ENCODE measurements at places on chromosomes 6 and 20.

DNA sequence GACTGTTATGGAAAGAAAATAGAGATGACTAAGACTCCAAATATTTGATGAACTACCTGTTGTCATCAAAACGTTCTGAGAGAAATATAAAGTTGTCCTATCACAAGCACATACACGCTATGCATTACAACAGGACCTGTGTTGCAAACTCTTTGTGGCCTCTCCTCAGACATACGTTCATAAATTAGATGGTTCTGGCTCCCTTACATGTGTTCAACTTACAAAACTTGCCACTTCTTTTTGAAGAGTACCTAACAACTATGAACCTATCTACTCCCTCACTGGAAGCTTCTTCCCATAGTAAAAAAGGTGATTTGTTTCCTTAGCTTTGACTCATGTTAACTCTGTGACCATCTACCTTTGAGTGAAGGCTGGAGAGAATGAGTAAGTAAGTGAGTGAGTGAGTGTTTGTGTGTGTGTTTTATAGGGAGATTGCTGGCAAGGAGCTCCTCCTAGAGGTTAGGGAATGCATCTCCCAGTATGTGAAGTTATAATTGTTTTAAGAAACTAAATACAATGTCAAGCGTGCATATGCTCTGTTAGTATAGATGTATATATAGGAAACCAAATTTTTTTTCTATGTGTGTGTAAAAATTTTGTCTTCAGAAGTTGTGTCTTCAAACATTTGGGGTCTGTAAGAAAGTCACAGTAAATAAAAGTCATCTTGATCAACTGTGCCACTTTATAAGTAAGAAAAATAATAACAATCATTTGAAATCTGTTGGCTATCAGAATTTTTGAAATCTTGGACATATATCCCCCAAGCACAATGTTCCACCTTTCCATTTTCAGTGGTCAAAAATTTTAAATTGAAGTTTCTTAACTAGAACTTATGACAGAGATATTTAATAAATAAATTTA lies 1211.1 kb upstream of the GJE1 start:
- DNase-seq = peak; percentile 14

GRCh38 chr6:149224399-149224798 lies 93.1 kb upstream of the TAB2 start:
- DNase-seq = no peak

- DNase-seq = peak; percentile 23
These were observed 278.5 kb upstream of the MAN1A1 start for GRCh38 chr6:119627908-119628669.

DNA sequence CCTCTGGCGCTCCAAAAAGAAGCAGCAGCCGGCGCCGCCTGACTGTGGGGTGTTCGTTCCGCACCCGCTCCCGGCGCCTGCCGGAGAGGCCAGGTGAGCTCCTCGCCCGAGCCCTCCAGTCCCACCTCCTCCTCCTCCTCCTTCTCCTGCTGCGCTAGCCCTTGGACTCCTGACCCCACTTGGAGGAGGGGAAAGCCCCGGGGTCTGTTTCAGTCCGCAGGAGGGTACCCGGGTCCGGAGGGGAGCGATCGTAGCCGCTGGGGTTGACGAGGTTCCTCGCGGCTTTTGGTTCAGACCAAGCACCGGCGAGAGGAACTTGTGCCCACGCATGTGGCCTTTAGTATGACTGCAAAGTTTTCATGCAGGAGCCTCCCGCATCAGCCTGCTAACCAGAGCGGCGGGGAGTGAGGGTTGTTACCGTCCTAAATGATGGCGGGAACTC lies 493 bp downstream of the CRYBG1 start:
- DNase-seq = peak; percentile 53

DNA sequence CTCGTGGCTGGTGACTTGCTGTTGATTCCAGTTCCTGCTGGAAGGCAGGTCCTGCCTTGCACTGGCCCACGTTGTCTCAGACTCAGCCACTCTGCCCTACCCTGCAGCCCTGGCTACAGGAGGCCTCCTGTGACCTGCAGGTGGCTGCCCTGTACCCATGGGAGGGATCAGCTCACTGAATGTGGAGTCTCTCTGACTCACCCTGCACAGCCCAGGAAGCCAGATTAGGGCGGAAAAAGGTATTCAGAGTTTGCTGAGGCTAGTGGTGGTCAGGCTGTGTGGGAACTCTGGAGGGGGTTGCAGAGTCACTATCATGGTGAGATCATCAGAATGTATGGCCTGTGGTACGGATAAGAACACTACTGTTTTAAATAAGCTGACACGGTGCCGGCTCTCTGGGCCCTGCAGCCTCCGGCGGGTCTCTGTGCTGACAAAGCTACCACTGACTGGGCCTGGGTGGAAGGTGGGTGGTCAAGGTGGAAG lies 24.7 kb upstream of the PYGB start:
- peak; percentile 93 for DNase-seq

- DNase-seq = no peak
These were observed 27.8 kb upstream of the LGSN start for GRCh38 chr6:63347599-63347998.

DNA sequence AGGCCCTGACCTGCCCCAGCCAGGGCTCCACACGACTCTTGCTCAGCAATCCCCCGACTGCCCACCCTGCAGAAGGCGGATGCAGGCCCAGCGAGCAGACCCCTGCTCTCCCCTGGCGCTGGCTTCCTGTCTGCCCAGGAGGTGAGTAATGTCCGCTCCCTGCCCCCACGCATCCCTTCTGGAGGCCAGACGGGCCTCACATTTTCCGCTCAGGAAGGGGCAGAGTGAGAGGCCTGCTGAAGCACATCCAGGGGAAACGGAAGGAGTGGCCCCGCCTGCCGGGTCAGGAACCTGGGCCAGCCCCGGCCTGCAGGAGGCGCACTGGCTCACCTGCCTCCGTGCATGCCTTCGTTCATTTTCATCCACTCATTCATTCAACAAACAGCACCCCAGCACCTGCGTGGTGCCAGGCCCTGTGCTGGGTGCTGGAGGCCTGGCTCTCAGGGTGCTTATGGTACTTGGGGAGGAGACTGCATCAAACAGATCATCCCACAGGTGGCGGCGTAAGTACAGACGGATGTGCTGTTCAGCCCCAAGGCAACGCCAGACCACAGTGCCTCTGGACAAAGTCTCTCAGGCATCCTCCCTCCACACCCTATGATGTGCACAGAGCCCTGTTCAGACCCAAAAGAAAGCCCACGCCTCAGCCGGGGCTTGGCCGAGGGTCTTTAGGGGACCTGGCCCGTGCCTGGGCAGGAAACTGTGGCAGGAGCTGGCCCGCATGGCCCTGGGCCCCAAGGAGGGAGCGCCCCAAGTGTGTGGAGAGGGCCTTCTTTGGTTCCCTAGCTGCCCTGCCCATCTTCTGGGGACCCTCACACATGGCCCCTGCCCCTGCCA lies 112.1 kb downstream of the ASXL1 start:
- DNase-seq = peak; percentile 87

DNA sequence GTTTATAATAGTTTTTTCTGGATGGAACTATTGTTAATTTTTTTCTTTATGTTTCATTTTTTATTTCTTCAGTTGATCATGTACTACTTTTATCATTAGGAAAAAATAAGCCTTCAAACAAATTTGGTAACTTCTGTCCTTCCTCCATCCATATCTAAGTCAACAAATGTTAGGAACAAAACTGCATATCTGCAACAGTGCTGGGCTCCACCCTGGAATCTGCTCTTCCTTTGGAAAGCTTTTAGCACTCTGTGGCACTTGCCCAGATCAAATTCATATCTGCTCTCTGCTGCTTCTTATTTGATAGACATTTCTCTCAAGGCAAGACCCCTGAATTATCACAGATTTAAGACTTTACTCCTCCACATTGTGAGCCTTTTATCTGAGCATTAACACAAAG lies 24.3 kb upstream of the GPR63 start:
- no peak for DNase-seq

- peak; percentile 83 for DNase-seq
These were observed 593 bp upstream of the GSTA3 start for GRCh38 chr6:52910091-52910490.

DNA sequence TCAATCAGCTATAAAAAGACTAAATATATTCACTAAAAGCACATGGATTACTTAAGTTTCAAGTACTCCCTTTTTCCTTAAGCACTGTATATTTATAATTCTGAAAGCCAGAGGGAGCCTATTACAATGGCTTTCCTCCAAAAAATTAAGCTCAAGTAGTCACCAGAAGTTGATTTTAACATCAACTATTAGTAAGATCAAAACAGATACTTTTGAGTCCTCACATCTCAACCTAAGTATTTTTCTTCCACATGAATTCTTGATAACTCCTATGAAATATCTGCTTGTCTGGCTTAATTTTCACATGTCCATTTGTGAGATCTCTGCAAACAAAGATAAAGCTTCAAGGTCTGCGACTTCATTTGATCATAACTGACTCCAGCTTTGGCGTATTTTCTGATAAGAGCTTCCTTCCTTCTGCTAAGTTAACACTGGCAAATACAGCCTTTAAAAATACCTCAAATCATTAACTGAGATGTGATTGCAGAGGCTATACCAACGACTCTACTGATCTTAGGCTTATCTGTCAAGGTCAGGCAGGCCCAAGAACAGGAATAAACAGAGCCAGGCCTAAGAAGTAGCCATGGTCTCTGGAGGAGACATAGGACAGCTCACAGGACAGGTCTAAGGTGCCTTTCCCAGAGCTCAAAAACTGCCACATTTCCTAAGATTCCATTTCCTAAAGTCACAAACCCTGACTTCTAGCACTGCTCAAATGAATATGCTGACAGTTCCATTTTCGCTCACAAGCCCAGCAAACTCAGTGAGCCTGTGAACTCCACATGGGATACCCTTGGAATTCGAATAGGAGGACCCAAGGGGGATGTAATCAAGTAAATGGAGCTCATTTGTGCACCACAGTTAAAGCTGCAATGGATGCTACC lies 10.0 kb downstream of the SNX5 start:
- DNase-seq = no peak

GRCh38 chr20:35523298-35523888 lies 6.1 kb downstream of the C20orf173 start:
- DNase-seq = peak; percentile 50

- DNase-seq = no peak
These were observed 21.7 kb upstream of the IL17A start for GRCh38 chr6:52164319-52165094.

GRCh38 chr20:46174469-46175126 lies 56.5 kb downstream of the CD40 start:
- peak; percentile 85 for DNase-seq

DNA sequence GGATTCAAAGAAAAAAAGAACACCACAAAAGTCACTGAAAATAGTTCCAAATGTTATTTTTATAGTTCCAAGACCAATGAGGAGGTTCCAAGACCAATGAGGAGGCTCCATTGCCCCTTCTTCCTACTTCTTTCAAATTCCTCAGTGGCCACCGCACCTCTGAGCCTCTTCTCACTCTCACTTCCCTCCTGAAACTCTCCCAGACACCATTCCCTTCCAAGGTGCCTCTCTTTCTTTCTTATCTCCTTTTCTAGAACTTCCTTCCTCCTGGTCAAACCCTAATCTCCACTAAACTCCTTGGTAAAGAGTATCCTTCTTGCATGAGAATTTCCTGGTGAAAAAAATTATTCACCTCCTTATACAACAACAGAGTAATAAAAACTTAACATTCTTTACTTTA lies 20.4 kb upstream of the MCUR1 start:
- DNase-seq = no peak

GRCh38 chr6:144710207-144710606 lies 425.1 kb downstream of the UTRN start:
- DNase-seq = no peak

- DNase-seq = no peak
These were observed 110.6 kb upstream of the GLP1R start for GRCh38 chr6:38937839-38938613.

GRCh38 chr6:34370361-34370760 lies 22.1 kb downstream of the NUDT3 start:
- no peak for DNase-seq

- DNase-seq = no peak
These were observed 94.5 kb downstream of the BFSP1 start for GRCh38 chr20:17436664-17437063.

DNA sequence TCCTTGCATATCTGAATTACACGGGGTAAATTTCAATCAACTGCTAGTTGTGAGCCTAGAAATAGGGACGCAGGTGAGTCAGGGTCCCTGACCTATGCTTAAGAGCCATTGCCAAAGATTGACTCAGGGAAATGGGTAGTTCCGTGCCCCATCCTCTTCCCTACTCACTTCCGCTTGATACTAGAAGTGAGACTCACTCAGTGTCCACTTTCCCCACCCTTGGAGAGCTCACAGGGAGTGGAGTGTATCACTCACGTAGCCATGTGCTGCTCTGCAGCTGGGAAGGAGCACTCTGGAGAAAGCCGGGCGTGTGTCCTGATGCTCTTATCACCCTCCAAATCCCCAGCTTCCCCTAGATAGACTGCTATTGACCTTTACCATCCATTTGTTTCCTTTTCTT lies 543 bp upstream of the MUC22 start:
- DNase-seq = no peak

GRCh38 chr6:43368259-43369160 lies 937 bp downstream of the ZNF318 start:
- peak; percentile 72 for DNase-seq

GRCh38 chr20:33945391-33946081 lies 48.2 kb upstream of the RALY start:
- no peak for DNase-seq

DNA sequence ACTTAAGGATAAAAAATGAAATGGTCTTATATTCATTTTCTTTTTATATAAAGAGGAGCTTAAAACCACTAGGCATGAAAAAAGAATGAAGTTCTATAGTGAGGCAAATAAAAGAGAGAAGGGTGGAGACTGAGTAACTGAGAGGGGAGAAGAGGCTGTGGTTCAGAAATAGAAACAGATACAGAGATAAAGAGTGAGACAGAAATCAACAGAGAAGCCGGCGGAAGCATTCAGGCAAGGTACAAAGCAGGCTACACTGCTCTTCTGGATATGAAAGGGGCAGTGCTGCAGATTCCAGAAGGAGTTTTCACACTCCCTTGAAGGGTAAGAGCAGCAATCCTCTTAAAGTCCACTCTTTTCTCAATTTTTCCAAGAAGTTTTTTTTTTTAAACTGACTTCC lies 29.9 kb downstream of the NFATC2 start:
- DNase-seq = no peak

DNA sequence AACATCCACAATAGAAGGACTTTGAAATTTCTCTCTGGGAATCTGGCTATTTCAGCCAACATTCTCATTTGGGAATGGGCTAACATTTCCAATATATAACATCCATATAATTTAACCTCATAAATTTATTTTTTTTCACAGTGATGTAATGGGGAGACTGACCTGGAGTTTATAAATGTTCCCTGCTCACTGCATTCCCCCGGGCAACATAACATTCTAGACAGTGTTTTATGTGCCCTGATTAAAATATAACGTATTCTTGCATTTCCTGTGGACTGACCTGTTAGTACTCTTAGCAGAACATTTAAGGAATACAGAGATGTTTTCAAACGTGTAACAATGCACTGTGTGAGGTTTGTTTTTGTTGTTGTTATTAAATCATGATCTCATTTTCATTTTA lies 20.9 kb downstream of the TSHZ2 start:
- no peak for DNase-seq

GRCh38 chr20:33569802-33570391 lies 80.0 kb downstream of the CBFA2T2 start:
- peak; percentile 45 for DNase-seq

- DNase-seq = no peak
These were observed 65.1 kb upstream of the PLEKHG1 start for GRCh38 chr6:150534553-150534952.

GRCh38 chr6:113392551-113393055 lies 464.5 kb upstream of the MARCKS start:
- DNase-seq = no peak

- peak; percentile 68 for DNase-seq
These were observed 28.2 kb downstream of the SLC12A5 start for GRCh38 chr20:46056970-46057855.

- DNase-seq = peak; percentile 91
These were observed 24.0 kb downstream of the FGD2 start for GRCh38 chr6:37029249-37029971.

- DNase-seq = no peak
These were observed 33.4 kb downstream of the KCNS1 start for GRCh38 chr20:45067558-45067957.
